ENCODE measurements at places on chromosomes 3 and 15. TPM values are rescaled to one million over a fixed set of nuclear protein-coding genes. Genes with fewer than 3 reads are reported as not detected.

The TMIE gene
- not detected for total RNA-seq

The GUCA1C gene
- total RNA-seq: not detected

The GPR176 gene
- 14.4 TPM for total RNA-seq

The SLC24A5 gene
- under 0.01 TPM for total RNA-seq

The FAM174B gene
- 57.3 TPM for total RNA-seq

The SLC6A1 gene
- under 0.01 TPM for total RNA-seq

The TM4SF4 gene
- total RNA-seq: 0.22 TPM

The COL6A6 gene
- not detected for total RNA-seq

The MME gene
- total RNA-seq: 4.4 TPM

The SYNPR gene
- not detected for total RNA-seq

The HDC gene
- not detected for total RNA-seq

The GOLGA8S gene
- not detected for total RNA-seq

The ARL14 gene
- not detected for total RNA-seq
